NCI-H1436 (cell line): ENCODE measurements at places on chromosomes 3 and 15.
A peak's percentile ranks its signal among the peaks of the same experiment; 100 is the strongest.

DNA sequence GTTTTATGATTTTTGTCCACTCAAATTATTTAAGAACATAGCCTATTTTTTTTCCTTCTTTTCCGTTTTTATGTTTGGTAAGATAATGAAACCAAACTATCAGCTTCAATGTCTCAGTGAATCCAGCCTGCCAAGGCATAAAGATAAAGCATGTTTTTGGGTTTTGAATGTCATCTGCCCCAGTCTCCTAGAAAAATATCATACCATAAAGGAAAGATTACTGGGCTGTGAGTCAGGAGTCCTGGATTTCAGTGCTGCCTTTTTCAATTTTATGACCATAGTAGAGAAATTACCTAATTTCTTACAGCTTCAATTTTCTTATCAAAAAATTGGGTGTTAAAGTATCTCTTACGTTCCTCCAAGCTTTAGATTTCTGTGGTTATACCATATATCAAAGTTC lies 87.5 kb downstream of the GAP43 start:
- no peak for DNase-seq

- no peak for DNase-seq
These were observed 54.5 kb downstream of the ATR start for GRCh38 chr3:142523921-142524566.

GRCh38 chr3:141754032-141754431 lies 9.2 kb upstream of the GRK7 start:
- DNase-seq = no peak

DNA sequence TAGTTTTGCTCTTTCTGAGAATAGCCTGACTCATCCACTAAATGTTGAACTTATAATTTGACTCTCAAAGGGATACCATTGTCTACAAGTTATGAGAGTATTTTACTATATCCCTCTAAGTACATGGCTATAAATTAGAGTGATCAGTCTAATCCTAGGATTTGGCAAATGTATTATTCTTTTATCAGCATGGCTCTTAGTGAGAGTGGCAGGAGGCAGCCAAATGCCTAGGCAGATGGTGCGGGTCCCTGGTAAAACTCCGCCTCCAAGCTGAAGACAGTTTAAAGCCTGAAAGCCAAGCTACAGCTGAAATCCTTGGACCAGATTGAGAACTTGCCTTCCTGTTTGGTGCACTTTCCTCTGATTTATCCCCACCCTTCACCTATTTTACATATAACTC lies 631.8 kb downstream of the SQOR start:
- no peak for DNase-seq

- no peak for DNase-seq
These were observed 8.4 kb downstream of the MED12L start for GRCh38 chr3:151093905-151094304.

DNA sequence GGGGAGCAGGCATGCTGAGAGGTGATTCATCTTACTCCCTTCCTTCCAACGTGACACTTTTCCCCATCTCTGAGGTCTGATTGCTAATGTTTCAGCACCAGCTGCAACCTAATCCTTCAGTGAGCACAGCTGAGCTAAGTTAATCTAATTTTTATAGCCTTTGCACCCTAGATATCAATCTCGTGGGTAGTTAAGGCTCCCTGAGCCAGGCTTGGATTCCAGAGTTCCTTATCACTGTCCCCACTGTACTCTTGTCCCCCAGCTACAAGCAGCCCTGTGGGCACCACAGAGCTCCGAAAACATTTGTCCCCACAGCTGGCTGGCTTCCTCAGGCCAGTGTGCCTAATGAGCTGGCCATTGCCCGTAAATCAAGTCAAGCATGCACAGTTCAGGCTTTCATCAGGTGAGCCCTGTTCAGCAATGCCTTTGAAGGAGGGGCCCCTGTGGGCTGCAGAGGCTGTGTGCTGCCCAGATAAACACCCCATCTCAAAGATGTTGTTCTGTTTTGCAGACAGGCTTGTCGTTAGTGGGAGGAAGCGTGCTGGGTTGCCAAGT lies 376.9 kb upstream of the RASGRP1 start:
- no peak for DNase-seq

DNA sequence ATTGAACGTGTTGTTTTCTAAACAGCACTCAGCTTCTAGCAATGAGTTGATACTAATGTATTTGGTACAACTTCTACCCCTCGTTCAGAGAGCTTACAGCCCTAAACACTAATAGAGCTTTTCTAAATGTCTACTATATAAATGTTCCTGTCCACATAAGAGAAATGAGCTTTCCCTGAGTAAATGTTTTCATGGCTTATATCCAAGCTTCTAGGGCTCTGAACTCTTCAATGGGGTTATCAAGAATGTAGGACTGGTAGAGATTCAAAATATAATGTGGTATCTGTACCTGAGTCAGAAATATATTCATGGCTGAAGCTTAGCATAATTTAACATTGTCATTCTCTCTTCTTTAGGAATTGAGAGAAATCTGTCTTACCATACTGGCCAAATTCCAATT lies 73.4 kb downstream of the SERPINI1 start:
- DNase-seq = no peak

DNA sequence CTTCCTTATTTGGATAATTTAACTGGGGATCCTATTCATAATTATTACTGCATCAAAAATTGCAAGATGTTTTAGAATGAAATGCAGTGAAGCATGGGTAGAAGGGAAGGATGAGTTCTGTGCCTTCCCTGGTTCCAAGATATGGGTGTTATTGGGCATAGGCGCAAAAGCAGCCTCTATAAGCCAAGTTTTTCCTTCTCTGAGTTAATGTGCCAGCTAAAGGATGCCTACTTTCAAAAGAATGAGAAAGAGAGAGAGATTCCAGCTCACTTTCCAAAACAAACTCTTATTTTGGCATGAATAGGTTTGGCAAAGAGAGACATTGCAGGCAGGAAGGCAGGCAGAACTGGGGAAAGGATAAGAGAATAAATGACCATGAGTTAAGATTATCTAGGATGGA lies 270.2 kb downstream of the TAFA4 start:
- no peak for DNase-seq

DNA sequence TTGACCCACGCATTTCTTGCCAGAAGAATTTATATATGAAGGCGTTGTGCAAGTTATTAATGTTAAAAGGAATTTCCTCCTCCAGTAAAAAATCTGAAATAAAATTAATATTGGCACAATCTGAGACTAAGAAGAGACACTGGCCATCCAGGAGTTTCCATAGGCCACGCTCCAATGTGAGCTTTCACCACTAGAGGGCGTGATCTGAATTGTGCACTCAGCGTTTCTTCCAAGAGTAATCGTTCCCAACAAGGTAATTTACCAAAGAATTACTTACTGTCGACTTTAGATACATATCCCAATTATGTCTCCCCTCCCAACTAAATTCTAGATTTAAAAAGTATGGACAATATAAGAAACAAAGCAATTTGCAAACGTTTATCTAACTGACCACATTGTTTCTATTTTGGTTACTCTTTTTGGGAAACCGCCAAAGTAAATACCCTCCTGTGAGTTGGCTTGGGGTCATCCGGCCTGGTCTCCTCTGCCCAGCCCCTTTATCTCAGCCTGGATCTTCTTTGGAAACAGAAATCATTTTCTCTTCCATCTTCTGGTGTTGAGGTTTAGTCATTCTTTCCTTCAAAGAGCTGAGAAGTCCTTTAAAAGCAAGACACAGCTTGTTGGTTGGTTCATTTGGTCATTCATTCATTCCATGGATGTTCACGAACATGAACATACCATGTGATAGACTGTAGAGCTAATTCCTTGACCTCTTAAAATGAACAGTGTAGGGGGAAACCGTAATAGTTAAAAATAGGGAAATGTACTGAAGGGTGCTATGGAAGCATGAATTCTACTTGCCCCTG lies 26.2 kb downstream of the POLR2M start:
- peak; percentile 46 for DNase-seq

DNA sequence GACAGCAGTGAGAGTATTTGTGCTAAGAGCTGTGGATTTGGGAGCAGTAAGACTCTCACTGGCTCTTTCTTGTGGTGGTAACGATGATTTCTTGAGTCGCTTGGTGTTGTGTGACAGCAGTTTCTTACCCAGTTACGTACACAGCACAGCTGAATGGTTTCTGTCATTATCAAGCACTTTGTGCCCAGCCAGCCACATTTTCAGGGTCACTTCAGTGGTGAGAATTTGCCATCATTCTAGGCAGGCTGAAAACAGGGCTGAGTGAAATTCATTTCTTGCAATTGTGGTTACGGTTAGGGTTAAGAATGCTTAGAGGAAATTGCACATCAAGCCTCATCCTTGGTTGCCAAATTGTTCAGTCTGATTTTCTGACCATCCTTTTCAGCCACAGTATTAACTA lies 130.1 kb downstream of the RYR3 start:
- no peak for DNase-seq

- DNase-seq = peak; percentile 20
These were observed 1066.5 kb downstream of the PLOD2 start for GRCh38 chr3:145094355-145094941.

DNA sequence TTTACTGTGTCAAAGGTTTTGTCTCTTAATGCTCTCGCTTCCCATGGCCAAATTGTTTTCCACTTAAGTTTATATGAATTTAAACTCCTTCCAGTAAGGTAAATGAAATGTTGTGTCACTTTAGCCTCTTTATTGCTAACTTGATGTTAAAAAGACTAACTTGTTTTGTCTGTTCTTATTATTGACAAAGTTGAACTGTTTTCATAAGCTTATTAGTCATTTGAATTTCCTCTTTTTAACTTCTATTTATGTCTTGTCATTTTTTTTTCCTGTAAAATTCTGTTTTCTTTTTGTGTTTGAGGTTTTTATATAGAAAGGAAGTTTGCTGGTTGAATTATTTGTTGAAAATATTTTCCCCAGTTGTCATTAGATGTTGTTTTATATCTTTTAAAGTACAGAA lies 25.8 kb downstream of the FAM98B start:
- no peak for DNase-seq

DNA sequence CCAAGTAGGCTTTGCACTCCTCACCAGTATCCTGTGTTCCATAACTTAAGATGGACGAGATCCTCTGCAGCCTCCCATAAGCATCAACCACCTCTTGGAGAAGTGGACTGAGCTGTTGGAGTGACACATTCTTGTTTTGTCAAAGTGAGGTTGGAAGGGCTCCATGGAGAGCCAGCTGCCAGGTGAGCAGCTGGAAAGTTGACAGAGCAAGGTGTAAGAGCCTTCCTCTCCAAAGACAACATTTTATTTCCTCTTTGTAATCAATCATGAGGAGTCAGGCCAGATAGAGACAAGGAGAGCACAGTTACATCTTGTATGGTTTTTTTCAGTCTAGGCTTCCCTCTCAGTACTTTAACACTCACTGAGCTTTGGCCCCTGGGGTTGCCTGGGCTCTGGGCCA lies 5.1 kb downstream of the ABI3BP start:
- no peak for DNase-seq

DNA sequence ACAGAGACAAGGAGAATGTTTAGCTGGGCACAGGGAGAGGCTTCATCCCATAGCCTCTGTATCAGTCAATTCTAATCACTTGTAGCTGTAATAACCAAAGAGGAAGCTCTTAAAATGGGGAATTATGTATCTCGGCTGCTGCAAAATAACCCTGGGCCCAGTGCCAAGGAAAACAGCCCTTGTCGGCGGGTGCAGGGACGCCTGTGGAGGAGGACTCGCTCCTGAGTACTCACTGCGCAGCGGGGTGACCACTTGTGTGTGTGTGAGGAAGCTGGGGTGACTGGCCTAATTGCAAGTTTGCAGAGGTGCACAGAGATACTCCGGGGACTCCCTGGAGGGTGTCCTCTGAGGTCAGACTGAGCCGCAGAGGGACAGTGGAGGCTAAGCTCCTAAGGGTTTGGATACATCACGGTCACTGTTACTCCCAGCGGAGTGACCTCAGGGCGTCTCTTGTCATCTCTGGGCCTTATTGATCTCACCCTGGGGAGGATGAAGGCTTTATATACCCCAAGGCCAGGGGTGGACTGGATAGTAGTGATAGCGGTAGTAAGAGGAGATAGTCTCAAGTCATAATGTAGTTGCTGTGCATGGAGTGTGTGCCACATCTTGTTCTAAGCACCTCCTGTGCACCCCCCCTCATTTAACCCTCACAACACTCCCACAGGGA lies 37.2 kb downstream of the SLC6A6 start:
- peak; percentile 60 for DNase-seq

- DNase-seq = no peak
These were observed 49.6 kb upstream of the AADACL2 start for GRCh38 chr3:151684094-151684493.

GRCh38 chr3:128448491-128448890 lies 18.2 kb downstream of the DNAJB8 start:
- DNase-seq = no peak

- no peak for DNase-seq
These were observed 156.3 kb downstream of the MEX3B start for GRCh38 chr15:81889485-81889881.

DNA sequence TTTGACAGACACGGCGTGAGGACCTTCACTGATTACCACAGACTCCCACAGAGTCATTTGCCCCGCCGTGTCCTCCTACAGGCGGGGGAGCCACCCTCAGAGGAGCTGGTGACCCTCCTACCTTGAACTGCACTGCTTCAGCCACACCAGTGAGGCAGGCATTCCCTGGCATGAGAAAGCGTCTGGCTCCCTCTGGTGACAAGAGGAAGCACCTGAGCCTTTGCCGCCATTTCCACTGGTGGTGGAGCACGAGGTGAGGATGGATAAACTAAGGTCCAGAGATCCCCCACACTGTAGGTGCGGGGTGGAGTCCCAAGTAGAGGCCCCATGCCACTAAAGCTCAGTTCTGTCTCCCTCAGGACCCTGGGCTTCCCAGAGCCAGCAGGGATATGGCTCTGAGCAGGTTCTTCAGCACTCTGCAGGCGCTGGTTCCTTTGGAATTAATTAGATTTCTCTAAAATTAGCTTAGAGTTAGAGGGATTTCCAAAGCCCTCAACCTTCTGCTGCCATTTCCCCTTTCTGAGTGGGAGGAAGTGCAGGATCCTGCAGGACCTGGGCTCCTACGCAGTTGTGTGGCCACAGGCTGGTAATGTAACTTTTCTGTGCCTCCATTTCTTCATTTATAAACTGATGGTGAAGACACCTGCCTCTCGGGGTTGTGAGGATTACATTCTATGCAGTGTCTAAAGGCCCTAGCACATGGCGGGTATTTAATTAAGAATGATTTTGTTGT lies 224.0 kb downstream of the SLCO3A1 start:
- DNase-seq = peak; percentile 61

GRCh38 chr3:25150199-25150598 lies 277.9 kb upstream of the RARB start:
- no peak for DNase-seq

- no peak for DNase-seq
These were observed 2.5 kb upstream of the HTR3C start for GRCh38 chr3:184050217-184050847.
